ENCODE measurements at places on chromosomes 7 and 10. TPM values are rescaled to one million over a fixed set of nuclear protein-coding genes. Genes with fewer than 3 reads are reported as not detected.

GRCh38 chr10:79468015-79468560 lies 22.7 kb upstream of the ZCCHC24 start:
- DNase-seq = no peak

GRCh38 chr10:98589007-98589406 lies 142.3 kb upstream of the HPS1 start:
- no peak for DNase-seq

DNA sequence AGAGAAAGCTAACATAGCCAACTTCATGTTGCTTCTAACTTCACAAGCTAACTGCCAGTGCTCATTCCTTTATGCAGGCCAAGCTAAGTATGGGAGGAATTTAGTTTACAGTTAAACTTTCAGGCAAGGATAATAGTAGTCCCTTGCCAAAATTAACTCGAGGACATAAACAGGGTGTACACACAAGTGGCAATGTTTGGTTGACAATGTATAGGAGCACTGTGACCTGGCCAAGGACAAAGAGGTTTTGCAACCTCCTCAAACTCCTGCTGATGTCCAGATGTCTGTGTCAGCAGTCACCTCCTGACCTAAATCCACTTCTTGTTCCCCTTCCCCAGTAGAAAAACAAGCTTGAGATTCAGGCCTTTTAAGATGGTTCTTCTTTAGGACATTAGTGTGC lies 494.6 kb upstream of the KLF6 start:
- DNase-seq = no peak

GRCh38 chr10:61390851-61391250 lies 62.3 kb downstream of the TMEM26 start:
- peak; percentile 61 for DNase-seq

- no peak for DNase-seq
Observed at GRCh38 chr10:78920011-78920410, 148.8 kb upstream of the ZMIZ1 start.

DNA sequence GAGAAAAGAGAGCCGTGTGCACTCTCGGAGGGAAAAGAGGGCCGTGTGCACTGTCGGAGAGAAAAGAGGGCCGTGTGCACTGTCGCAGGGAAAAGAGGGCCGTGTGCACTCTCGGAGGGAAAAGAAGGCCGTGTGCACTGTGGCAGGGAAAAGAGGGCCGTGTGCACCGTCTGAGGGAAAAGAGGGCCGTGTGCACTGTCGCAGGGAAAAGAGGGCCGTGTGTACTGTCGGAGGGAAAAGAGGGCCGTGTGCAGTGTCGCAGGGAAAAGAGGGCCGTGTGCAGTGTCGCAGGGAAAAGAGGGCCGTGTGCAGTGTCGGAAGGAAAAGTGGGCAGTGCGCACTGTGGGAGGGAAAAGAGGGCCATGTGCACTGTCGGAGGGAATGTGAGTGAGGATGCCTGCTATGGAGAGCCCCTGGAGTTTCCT lies 188.7 kb downstream of the DNAJB6 start:
- no peak for DNase-seq

DNA sequence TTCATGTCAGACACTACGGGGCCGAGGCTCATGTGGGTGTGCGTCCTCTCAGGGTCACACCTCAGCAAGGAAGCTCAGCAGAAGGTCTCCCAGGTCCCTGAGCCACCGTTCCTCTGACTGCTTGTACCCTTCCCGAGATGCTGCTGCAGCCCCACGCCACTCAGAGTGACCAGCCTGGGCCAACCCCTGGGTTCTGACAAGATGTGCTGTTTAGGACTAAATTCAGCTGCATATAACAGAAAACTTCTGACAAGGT lies 512.5 kb downstream of the DNAJB6 start:
- no peak for DNase-seq

DNA sequence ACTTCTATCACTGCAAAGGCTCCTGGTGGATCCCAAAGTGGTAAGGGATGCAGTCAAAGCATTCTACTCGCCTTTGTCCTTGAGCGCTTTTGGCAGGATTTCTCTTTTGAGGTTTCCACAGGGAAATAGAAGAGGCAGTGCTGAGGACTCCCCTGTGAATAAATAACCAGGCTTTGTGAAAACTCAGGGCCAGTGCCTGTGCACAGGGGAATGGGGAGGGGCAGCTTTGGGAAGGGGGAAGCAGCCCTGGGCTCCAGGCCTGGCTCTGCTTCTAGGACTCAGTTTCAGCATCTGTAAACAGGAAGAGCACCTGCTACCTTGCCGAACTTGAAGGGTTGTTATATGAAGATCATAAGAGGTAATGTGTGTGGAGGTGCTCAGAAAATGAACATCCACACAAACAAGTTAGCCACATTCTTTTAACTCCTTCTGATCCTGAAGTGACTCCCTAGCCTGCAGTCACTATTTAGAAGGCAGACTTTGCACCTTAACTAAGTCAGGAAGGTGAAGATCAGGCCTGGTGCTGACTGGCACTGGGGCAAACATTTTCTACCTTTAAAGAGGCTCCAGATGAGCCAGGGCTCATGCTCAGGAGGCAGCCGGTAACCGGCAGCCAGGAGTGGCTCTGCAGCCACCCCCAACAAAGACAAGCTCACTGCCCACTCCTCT lies 22.5 kb upstream of the MMP21 start:
- no peak for DNase-seq

DNA sequence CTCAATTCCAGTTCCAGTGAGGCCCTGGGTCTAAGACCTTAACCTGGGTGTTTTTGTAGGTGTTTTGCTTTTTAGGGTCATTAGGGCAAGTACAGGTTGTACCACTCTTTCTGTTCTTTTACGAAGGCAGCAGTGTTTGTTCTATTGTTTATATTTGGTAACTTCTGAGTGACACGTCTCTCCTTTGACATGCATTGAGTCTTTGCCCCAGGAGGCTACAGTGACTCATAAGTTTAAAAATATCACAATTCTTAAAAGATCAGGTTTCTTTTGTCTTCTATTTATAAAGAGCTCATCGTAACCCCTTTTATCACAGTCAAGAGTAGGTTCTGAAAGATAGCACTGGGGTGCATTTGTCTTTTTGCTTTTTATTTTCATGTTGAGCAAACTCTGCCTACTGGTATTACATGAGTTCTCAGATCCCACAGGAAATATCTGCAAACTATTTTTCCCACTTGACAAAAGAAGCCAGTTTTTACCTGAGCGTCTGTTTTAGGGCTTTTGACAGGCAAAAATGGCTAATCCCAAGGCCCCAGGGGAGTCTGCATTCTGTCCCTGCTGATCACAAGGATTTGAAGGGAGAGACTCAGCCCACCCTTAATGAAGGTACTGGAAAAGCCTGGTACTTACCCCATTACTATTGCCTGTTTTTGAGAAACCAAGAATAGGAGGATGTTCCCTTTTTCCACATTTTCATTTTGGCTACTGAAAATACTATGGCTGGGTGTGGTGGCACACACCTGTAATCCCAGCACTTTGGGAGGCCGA lies 7.9 kb downstream of the NUDT13 start:
- no peak for DNase-seq

GRCh38 chr10:132398566-132398991 lies 1.6 kb downstream of the PWWP2B start:
- DNase-seq = no peak

DNA sequence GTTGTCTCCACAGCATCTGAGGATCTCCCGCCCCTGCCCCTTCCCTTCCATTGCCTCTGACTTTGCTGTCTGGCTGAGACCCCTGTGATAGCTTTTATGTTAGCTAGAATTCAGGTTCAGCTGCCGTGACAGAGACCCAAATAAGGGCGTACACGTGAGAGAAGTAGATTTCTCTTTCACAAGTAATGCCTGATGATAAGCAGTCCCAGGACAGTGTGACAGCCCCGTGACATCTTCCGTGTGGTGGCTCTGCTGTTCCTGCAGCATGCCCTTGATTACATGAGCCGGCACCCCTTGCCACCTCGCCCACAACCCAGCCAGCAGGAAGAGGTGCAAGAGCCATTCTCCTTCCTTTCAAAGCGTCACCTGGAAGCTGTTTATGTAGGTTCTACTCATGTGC lies 130.9 kb upstream of the PODXL start:
- DNase-seq = no peak

DNA sequence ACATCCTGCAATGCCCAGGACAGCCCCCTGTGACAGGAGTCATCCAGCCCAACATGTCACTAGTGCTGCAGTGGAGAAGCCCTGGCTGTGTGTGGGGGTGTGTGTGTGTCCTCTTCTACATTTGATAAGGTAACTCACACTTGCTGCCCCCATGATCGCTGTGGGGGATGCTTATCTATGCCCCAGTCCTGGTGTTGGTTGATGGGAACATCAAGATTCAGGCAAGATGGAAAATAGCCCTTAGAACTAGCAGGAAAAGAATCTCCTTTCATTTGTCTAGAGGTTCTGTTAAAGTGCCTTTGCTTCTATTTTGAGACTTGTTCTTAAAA lies 52.4 kb downstream of the TCF7L2 start:
- DNase-seq = no peak

DNA sequence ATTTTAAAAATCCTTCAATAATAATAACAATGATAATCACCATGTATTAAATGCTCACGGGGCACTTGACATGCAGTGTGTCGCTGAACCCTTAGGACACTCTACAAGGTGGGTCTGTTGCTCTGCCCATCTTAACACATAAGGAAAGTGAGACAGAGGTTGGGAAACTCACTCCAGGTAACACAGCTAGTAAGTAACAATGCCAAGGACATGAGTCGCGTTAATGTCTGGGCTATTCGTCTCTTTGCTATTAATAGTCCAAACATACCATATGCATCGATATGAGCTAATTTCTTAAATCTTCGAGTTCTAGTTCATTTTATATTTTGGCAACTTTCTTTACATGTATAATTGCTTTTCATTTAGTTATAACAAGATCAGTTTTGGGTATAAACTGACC lies 79.5 kb downstream of the BEND7 start:
- no peak for DNase-seq

GRCh38 chr10:3757638-3758490 lies 27.1 kb downstream of the KLF6 start:
- no peak for DNase-seq

- DNase-seq = no peak
Observed at GRCh38 chr10:96614515-96614914, 27.7 kb upstream of the TM9SF3 start.

DNA sequence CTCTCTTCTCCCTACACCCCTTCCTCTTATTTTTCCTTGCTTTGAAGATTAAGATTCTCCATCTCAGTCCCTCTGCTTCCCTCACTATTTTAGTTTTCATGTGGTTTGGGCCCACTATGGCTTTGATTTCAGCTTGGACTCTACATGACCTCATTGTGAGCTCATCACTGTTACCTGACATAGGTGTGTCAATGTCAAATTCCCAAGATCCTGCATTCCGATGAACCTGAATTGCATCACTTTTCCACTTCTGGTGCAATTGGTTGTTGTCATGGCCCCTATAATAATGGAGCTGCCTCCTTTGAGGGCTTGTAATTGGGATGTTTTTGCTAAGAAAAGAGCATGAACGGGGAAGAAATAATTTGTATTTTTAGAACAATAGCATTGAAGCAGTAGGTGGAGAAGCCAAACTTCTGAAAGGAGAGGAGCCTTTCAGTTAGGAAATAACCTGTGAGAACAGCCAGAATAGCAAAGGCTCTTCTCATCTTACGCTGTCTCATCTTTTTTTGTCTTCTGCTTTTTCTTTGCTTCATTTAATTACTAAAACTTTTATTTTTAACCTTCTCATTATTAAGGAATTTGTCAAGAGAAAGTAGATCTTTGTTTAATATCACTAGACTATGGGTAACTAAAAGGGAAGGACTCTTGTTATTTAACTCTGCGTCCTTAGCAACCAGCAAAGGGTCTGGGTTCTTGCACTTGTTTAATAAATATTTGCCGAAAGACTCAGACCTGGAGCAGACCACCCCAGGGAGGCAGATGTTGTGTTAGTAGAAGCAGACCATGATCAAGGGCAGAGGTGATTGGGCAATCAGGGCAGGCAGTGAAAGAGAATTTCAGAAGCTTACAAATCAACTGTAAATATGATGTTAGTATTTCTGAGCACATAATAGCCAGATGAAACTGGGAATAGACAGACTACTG lies 95.4 kb downstream of the TES start:
- no peak for DNase-seq

DNA sequence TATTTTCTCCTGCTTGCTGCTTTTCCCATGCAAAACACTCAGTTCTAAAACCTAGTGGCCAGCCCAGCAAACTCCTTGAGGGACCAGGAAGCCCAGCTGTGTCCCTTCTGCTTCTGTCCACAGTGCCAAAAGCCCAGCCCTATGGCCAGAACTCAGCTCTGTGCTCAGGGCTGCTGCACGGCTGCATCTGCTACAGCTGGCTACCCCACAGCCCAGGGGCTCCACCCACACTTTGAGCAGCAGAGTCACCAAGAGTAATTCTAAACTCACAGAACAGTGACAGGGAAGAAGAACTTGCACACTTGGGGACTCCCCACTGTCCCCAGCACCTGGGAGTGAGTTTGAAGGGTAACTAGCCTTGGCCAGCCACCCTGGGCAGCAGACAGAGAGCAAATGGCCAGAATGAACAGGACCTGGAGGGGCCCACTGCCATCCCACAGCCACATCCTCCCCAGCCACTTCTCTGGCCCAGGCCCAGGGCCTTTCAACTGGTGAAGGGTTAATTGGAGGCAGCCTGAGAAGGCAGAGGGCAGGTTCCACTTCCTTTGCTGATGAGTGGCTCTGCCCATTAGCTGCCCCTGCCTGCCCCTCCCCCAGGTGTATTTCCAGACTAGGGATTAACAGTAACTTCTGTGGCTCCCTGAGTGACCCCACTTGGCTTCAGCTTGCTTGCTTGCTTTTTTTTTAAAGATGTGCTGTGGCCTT lies 28.1 kb upstream of the TRIM8 start:
- no peak for DNase-seq

DNA sequence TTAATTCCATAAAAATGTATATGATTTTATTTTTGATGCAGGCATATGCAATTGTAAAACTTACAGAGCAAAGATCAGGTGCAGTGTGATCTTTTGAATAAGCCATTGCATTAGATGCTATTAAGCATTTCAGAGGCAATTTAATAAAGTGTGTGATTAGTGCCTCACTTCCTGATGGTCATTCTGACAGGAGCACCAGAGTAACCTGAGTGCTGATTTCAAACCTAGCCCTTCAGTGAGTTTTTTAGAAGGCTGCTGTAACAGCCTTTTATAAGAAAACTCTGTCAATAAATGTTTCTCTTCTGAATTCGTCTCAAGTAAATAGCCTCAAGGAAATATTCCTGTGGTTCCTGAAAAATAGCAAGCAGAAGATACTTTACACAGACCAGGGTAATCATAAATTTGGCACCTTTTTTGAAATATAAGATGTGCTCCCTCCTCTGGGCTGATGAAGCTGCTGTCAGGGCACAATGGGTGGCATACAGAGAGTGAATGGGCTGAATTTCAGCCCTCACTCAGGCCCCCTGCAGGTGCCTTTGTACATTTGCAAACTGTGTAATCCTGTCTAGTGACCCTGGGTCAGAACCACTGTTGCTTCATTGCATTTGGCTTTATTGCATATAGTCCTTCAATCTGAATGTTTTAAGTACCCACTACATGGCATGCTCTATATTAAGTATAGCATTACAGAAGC lies 193.7 kb upstream of the CSTF2T start:
- DNase-seq = no peak

GRCh38 chr10:61815496-61815895 lies 86.0 kb upstream of the ARID5B start:
- no peak for DNase-seq

HOGA1 gene
- not detected for polyA plus RNA-seq

HACD1 gene
- 1.4 TPM for polyA plus RNA-seq

CAMK2G gene
- polyA plus RNA-seq = 3.0 TPM

TEX47 gene
- polyA plus RNA-seq = not detected

LRIT1 gene
- polyA plus RNA-seq = not detected

CDHR3 gene
- not detected for polyA plus RNA-seq

EN2 gene
- not detected for polyA plus RNA-seq

SDK1 gene
- not detected for polyA plus RNA-seq

TUBB8 gene
- not detected for polyA plus RNA-seq
